ENCODE measurements at places on chromosomes 6 and 20.

DNA sequence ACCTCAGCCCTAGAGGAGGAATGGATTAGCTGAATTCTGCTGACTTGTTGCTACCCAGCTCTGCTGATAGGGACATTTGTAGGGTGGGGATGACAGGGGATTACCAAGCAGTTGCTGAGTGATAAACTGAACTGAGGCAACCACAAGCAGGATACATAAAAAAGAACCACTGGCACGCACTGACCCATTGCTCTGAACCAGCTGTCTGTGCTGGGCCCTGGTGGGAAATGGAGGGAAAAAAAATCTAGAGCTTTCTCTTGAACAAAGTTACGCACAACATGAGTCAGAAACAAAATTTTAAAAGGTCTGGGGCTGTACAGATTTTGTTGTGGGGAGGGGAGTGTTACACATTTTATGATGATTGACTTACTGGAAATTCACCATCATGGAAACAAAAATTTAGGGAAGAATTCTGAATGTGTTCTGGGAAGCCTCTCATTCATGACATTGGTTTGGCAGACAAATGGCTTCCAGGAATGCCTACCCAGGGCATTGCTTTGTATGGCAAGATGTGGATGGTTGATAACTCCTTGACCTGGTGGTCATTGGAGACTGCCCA, 37.7 kb downstream of the FOXO3 start:
- DNase-seq: no peak

DNA sequence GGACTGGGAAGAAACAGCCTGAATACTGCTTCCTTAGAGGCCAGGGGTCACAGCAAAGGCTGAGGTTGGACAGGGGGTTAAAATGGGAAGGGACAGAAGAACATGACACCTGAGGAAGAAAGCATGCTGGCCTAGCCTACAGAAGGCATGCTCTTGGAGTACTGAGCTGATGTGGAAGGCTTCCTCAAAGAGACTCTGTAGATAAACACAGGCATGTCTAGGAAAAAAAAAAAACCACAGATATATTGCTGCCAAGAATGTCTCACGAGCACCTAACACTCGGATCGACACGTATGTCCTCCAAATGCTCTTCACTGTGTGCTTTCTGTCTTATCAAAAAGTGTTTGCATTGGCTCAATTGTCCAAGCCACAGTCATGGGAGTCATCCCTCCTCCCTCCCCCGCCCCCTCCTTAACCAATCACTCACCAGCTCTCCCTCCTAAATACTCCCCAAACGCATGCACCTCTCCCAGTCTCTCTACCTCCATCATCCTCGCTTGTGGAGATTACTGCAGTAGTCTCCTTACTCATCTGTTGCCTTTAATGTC, 101.1 kb upstream of the LRFN2 start:
- DNase-seq: no peak

DNA sequence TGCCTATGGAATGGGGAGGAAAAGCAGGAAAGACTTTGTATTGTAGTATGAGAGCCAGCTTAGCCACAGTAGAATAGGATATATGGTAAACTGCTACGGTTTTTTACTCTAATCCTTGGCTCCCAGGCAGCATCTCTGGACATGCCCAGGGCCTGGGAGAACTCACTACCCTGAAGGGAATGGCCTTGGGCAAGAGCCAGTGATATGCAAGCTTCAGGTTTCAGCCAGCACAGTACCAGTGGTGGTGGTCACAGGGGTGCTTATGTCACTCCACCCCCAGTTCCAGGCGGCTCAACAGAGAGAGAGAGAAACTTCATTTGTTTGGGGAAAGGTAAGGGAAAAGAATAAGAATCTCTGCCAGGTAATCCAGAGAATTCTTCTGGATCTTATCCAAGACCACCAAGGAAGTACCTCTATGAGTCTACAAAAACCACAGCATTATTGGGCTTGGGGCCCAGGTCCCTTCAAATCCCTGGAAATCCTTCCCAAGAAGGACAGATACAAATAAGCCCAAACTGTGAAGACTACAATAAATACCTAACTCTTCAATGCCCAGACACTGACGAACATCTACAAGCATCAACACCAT, 121.2 kb downstream of the THBS2 start:
- DNase-seq: no peak

DNA sequence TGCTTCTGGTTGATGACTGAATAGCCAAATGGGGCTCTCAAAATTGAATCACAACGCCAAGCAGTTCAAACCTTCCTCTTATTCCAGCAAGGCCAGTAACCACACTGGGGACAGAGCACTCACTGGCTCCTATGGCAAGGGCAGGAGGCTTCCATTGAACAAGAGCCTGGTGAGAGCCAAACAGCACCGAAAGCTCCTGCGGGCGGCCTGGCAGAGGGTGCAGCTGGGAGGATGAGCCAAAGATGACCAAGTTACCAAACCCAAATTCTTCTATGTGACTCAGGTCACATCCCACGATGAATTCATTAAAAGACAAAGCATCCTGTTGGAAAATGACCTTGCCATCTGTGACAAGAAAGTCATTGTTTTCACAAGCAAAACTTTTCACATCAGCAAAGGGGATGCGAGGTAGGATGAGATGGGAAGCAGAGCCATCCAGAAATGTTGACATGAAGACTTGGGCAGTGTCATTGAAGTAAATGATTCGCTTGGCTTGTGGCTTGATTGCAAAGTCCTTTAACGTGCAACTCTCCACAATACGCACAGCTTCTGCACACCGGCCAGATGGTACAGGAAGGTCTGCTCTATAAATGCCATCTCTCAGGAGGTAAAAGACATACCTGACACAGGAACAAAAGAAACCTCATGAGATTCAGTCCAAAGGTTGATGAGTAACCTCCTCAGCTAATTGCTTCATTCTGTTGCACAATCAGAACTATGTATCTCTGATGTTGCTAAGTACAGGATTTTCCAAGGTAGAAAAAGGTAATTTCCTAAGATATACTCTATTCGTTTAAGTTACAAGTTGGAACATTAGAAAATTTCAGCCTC, 36.3 kb downstream of the ROS1 start:
- no peak for DNase-seq

DNA sequence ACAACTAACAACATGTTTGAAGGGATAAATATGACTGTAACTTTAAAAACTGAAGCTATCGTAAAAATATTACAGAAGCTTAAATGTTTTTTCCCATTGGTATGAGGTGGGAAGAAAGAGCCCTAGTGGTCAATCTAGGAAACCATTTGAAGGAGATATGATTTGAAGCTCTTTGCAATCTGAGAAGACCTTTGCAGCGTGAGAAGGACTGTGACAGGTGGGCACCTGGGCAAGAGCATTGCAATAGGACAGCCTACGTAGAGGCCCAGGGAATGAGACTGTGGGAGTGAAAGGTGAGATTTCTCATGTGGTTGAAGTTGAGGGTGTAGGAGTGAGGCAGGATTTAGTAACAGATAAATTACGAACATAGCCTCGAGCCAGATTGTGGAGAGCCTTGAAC, 108.0 kb upstream of the PDE7B start:
- DNase-seq: no peak
